ENCODE measurements at places on chromosomes 12 and 14. TPM values are rescaled to one million over a fixed set of nuclear protein-coding genes. Genes with fewer than 3 reads are reported as not detected.

OTX2 gene
- not detected for total RNA-seq

SYCP3 gene
- under 0.01 TPM for total RNA-seq

RPS6KA5 gene
- 0.86 TPM for total RNA-seq

COX8C gene
- total RNA-seq: not detected

CABP1 gene
- not detected for total RNA-seq

DNA sequence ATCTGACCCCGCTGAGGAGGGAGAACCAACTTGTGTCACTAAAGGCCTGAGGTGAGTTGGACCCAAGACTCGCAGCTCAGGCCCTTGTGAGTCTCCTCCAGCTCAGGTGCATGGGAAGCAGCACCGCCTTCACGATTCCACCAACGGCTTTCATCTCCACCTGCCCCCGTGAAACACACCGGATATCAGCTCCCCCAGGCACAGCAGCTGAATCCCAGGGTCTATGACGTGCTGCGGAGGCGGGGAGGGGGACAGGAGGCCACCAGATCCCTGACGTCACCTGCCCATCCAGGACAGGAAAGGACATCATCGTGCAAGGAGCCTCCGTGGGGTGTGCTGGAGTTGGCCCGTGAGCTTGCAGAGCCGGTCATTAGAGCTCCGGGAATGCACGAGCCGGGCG, 18.5 kb upstream of the SFSWAP start:
- DNase-seq: no peak

DNA sequence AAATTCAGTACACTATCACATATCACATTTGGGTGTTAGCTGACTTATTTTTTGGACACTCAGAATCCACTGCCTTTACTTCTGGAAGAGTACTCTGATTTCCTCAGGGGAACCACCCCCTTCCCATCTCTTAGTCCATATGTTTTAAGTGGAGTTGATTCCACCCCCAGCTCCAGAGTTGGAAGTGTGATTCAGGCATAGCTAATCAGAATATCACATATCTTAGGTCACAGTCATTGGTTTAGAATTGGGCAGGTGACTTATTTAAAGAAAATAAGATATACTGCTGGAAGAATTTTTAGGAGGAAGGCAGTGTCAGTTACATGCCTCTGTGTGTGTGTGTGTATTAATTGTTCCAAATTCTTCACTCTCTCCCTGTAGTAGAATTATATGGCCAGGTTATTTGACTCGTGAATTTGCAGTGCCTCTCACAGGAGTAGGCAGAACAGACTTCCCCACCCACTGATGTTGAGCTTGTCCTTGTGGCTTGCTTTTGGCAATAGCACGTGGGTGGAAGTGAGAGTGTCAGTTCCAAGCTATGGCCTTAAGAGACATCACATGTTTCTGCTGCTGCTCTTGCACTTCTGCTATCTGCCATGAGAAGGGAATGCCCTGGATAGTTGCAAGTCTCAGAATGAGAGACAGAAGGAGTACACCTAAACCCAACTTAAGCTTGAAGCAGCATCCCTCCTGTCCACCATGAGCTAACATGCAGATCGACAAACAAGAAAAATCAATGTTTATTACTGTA, 6.4 kb upstream of the GAS2L3 start:
- DNase-seq: no peak

DNA sequence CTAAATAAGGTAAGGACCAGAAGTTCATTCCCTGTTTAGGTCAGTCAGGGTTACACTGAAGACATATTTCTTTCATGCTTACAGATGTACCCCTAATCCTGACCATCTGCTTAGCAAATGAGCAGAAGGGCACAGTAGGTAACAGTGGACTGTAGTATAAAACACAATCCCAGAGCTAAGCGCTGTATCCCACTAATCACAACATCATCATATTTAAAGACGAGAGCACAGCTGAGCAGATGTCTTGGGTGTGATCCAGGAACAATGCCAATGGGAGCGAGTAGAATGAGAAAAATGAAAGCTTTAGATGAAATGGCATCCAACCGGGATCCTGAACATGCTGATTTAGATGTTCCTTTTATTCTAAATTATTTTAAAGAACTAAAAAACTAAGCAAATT, 213.4 kb downstream of the CCER1 start:
- no peak for DNase-seq

DNA sequence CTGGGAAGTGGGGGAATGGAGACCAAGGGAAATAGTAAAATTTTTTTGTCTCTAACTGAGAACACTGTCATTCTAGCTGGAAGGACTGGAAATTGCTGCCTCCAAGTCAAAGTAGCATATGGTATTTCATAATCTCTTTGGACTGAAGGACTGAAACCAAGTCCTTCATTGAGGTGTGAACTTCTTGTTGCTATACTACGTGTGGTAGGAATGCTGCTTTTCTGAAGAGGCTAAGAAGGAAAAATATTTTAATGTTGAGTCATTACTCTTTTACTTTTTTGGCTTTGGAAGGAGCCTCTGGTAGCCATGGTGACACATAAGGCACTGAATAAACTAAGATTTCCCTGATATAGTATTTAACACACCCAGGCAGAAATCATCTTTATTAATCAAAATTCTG, 465.4 kb downstream of the NPAS3 start:
- DNase-seq: peak; percentile 76

DNA sequence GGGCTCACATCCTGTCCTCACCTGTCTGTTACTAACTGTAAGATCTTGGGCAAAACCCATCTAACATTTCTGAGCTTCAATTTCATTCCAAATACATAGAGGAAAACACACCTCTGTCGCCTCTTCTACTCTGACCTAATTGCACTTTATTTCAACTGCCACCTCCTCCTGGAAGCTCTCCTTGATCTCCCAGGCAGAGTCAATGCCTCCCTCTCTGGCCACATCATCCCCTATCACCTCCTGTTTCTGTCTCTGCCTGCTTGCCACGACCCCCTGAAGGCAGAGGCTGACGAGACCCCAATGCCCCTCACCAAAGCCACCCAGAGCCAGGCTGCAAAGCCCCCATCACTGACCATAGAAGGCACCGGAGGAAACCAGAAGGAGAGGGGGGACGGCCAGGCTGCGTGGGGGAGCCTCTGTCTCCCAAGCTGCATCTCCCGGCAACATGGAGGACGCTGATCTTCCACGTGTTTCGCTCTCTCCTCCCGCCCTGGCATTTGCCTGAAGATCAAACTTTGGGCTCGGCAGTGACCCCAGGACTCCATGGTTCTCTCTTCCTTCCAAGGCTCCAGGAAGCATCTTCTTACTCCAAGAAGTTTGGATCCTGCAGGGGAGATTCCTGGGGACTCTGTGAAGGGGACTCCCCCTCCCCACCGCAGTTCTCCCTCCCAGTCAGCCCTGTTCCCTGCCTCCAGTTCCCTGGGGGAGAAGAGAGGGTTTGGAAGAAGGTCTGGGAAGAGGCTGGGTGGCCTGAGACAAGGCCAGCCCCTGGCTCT, 50.1 kb upstream of the BCL11B start:
- DNase-seq: no peak

- DNase-seq: no peak
These were observed 91.3 kb downstream of the DPF3 start for GRCh38 chr14:72802588-72802946.

DNA sequence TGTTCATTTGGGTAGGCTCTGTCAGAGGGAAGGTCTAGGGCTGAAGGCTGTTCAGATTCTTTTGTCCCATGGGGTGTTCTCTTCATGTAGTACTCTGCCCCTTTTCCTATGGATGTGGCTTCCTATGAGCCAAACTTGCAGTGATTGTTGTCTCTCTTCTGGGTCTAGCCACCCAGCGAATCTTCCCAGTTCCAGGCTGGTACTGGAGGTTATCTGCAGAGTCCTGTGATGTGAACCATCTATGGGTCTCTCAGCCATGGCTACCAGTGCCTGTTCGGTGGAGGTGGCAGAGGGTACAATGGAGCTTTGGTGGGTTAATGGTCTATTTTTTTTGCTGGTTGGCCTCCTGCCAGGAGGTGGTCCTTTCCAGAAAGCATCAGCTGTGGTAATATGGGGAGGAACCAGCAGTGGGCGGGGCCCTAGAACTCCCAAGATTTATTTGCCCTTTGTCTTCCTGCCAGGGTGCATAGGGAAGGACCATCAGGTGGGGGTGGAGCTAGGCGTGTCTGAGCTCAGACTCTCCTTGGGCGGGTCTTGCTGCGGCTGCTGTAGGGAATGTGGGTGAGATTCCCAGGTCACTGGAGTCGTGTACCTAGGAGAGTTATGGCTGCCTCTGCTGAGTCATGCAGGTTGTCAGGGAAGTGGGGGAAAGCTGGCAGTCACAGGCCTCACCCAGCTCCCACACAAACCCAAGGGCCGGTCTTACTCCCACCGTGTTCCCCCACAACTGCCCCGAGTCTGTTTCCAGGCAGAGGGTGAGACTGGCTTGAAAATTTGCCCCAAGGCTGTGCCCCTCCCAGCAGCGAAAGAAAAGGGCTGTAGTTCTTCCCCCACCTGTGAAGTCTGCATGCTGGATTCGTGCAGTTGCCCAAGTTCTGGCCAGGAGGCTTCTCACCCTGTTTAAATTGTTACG, 17.5 kb downstream of the MTRFR start:
- no peak for DNase-seq

DNA sequence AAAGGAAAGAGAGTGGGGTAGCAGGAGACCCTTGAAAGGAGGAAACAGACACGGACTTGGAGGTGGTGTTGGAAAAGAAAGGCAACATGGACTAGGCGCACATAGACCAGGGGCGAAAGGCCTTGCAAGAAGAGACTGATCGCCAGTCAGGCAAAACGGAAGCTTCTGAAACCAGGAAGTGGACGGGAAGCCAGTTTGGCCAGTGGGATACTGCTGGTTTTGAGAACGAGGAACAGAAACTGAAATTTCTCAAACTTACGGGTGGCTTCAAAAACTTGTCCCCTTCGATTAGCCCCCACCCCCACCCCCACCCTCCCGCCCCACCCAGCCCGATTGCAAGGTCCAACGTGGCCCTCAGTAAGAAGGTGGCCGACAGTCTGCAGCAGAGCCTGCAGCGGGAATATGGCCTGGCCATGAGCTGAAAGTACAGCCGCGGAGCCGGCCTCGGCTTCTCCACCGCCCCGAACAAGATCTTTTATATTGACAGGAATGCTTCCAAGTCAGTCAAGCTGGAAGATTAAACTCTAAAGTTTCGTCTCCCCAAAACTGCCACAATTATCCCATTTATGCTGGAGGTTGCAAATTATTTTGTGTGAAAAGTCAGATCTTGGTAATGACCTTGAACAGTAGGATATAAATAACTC, 364.7 kb downstream of the BCAT1 start:
- no peak for DNase-seq

GRCh38 chr14:96627811-96628775, 125.9 kb downstream of the PAPOLA start:
- DNase-seq: no peak

DNA sequence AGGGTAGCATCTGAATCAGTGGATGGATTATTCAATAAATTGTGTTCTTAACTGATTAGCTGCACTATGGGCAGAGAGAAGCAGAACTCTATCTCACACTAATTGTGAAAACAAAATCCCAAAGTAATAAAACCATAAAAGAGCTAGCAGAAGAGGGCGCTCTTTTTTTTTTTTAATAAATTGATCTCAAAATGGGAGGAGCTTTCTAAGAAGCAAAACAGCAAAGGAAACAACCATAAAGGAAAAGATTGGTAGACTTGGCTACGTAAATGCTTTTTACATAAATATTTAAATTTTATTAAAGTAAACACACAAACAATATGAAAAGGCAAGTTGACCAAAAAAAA, 1.5 kb upstream of the TM7SF3 start:
- DNase-seq: peak; percentile 63

DNA sequence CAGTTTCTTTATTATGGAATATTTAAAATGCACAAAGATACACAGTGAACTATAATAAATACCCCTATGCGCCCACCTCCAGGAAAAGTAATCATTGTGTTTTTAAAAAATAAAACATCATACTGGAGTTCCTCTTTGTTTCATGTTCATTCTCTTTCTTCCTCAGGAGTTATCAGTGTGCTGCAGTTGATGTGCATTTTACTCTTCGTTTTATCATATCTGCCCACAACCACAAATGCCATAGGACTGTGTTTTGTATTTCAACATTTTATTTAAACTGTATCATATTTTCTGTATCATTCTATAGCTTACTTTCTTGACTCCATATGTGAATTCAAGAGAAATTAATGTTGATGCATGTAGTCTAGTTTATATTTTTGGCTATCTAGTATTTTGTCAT, 53.9 kb downstream of the TSHR start:
- DNase-seq: no peak

GRCh38 chr14:31898838-31899528, 178.1 kb upstream of the ARHGAP5 start:
- DNase-seq: peak; percentile 16

Measured in fibroblast of villous mesenchyme (primary cell).